ENCODE measurements at places on chromosomes 1 and 21.

- no peak for DNase-seq
Measured at GRCh38 chr1:23196627-23197328, 20.5 kb downstream of the HTR1D start.

GRCh38 chr1:213617133-213617532 is 370.6 kb upstream of the PROX1 start:
- DNase-seq, result no peak

GRCh38 chr1:225944951-225945350 is 3.9 kb upstream of the LEFTY2 start:
- DNase-seq, result no peak

- DNase-seq, result no peak
Measured at GRCh38 chr1:106785176-106785575, 271.3 kb upstream of the PRMT6 start.

- DNase-seq, result no peak
Measured at GRCh38 chr1:208133355-208133754, 110.8 kb downstream of the PLXNA2 start.

GRCh38 chr1:212366901-212367300 is 47.8 kb downstream of the PACC1 start:
- DNase-seq, result no peak

GRCh38 chr1:10379101-10379620 is 19.7 kb upstream of the PGD start:
- DNase-seq, result no peak

All from hypothalamus (tissue), 51 donors.